ENCODE measurements at places on chromosomes 1 and 21. TPM values are rescaled to one million over a fixed set of nuclear protein-coding genes. Genes with fewer than 3 reads are reported as not detected.

Gene COA7
- 9.5 TPM for total RNA-seq

Gene RGS8
- total RNA-seq = not detected

Gene ANGPTL1
- total RNA-seq = 2.8 TPM

Gene TCHHL1
- total RNA-seq = not detected

Gene TMEM81
- total RNA-seq = 2.5 TPM

Gene KIF21B
- total RNA-seq = under 0.01 TPM

Gene C1orf94
- not detected for total RNA-seq

Gene IBA57
- 2.3 TPM for total RNA-seq

Gene AMPD2
- total RNA-seq = 69.8 TPM

Gene RNF186
- total RNA-seq = not detected

Gene LCE6A
- total RNA-seq = not detected

Gene KLHL17
- total RNA-seq = 5.0 TPM

Gene NCF2
- not detected for total RNA-seq

Gene TDRD5
- total RNA-seq = not detected
